Activated T-helper 1 cell treated with anti-CD3 and anti-CD28 coated beads, Interleukin-12 subunit alpha, Interleukin-12 subunit beta, Interleukin-2, Interleukin-4 antibody, amounts not matched to agents 30 ng/mL and 10 ng/mL and 1 ng/mL, durations not matched to agents 14 hours and 24 hours and 36 hours (primary cell): ENCODE measurements at places on chromosomes 16 and 17. TPM values are rescaled to one million over a fixed set of nuclear protein-coding genes. Genes with fewer than 3 reads are reported as not detected.

The RCVRN gene
- not detected in 2 replicates for total RNA-seq

The PIK3R6 gene
- total RNA-seq = 2.0 and 2.1 TPM in 2 replicates

The ADAM11 gene
- total RNA-seq = 0.32 and 0.52 TPM in 2 replicates

DNA sequence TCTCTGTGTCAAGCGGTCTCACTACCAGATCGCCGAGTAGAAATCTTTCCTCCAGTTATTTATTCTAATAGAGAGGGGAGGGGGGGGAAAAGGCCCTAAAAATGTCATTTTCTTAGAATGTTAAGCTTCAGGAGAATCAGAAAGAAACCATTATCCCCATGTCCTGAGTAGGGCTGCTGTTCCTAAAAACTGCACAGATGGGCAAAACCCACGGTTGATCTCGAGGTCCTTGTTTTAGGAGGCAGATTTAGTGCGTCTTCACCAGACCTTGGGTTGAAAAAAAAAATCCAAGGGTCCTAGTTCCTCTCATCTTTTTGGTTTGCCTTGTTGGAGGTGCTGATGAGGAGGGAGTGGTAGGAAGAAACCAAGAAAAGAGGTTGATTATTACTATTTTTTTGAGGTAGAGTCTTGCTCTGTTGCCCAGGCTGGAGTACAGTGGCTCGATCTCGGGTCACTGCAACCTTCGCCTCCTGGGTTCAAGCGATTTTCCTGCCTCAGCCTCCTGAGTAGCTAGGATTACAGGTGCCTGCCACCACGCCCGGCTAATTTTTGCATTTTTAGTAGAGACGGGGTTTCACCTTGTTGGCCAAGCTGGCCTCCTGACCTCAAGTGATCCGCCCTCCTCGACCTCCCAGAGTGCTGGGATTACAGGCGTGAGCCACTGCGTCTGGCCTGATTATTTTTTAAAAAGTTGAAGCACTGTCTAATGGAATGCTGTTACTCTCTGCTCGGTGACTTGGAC lies 1.4 kb downstream of the CBFB start:
- peak overlapping the region; percentile 93 for H3K4me3 ChIP-seq
- H3K27ac ChIP-seq = peak overlapping the region; percentile 91
- no peak for DNase-seq

- peaks cover 5% of the 10 kb centered on the region for H3K4me1 ChIP-seq
- no peak overlapping the region for H3K4me3 ChIP-seq
- no peak for DNase-seq
- no peak overlapping the region for H3K27ac ChIP-seq
Measured at GRCh38 chr17:44115585-44116415, 7.6 kb downstream of the HDAC5 start.
